ENCODE measurements at places on chromosomes 12 and 14. TPM values are rescaled to one million over a fixed set of nuclear protein-coding genes. Genes with fewer than 3 reads are reported as not detected.

DNA sequence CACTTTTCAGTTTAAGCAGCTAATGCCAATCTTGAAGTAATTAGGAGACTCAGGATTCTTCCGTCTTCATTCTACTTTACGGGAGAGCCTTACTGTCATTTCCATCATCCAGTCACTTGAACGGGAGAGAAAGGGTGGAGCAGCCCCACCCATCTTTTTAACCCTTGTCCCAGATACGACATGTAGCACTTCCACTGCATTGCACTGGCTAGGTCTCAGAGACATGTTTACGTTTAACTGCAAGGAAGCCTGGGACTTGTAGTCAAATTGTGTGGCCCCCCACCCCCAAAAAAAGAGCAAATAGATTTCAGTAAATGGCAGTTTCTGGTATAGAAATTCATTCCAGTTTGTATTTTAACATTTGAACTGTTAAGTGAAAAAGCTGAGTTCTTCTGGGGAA, 46.1 kb upstream of the SYT1 start:
- no peak for DNase-seq

GRCh38 chr12:127268706-127269425, 998.1 kb upstream of the TMEM132C start:
- no peak for DNase-seq

DNA sequence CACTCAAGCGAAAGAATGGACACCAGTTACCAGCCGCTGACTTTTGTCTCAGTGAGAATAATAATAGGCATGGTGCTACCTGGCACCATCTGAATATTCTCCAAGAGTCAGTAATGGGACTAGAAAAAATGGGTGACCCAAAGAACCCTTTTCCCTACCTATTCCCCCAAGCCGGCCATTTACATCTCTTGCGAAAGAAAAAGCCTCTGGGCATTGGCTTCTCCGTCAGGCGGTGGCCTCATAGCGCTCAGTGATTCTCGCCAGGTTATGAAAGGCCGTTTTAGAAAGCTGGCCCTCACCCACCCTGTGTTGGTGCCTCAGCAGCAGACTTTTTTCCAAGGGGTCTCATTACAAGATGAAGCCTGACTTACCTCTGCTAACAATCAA, 523 bp upstream of the SLC6A15 start:
- DNase-seq = no peak

GRCh38 chr14:70662816-70663215, 21.1 kb downstream of the TTC9 start:
- DNase-seq = no peak

MYH6 gene
- total RNA-seq = not detected

- DNase-seq = no peak
Measured at GRCh38 chr12:26399381-26399780, 204.0 kb downstream of the SSPN start.

MSRB3 gene
- total RNA-seq = 54.6 TPM

FOXA1 gene
- 29.0 TPM for total RNA-seq

DNA sequence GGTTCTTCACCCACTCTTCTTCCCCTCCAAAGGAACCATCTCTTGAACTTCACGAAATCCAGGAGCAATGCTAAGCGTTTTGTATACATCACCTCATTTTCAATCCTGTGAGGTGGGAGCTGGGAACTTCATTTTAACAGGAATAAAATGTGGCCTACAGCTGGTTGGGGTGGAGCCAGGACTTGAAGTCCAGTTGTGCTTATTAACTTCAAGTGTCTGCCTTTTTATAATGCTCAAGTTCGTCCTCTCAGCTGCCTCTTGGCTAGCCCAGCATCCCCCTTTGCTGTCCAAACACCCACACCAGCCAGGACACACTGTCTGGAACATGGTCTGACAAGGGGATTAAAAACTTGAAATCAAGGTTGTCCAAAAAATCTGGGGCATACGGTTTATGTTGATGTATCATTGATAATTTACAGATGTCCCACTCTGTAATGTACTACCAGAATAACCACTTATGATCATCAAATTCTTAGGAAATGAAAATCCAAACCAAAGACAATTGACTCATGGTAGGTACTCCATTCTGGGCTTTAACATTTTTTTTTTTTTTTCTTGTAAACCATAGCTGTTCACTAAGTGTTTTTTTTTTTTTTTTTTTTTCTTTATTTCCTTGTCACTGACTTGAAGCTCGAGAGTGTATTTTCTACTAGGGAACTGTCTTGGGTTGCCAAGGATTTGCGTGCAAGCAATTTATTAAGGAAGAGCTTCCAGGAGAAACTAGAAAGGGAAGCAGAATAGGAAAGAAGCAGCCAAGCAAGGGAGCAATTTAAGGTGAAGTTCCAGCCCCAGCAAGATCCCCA, 252.3 kb downstream of the EFCAB11 start:
- no peak for DNase-seq
